ENCODE measurements at places on chromosomes 1 and 21.

GRCh38 chr1:225911191-225912130 is 12.6 kb downstream of the PYCR2 start:
- peak; percentile 36 for DNase-seq

- no peak for DNase-seq
Measured at GRCh38 chr1:41598325-41598724, 113.8 kb upstream of the EDN2 start.

DNA sequence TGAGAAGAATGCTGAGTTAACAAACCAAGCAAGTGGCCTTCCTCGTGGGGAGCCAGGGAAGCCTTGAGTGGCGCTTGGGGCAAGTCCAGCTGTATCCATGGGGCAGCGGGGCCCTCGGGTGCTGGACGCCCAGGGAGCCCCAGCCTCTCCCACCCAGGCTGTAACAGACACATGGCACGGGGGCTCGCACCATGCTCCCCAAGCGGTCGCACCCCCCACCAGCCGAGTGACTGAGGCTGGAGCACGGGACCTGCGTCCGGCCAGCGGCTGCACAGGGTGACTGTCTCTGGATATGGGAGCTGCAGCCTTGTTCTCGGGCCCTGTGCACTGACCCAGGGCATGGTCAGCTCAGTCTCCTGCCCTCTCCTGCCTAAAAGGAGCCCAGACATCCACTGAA is 53.9 kb upstream of the ACTRT2 start:
- DNase-seq, result no peak

DNA sequence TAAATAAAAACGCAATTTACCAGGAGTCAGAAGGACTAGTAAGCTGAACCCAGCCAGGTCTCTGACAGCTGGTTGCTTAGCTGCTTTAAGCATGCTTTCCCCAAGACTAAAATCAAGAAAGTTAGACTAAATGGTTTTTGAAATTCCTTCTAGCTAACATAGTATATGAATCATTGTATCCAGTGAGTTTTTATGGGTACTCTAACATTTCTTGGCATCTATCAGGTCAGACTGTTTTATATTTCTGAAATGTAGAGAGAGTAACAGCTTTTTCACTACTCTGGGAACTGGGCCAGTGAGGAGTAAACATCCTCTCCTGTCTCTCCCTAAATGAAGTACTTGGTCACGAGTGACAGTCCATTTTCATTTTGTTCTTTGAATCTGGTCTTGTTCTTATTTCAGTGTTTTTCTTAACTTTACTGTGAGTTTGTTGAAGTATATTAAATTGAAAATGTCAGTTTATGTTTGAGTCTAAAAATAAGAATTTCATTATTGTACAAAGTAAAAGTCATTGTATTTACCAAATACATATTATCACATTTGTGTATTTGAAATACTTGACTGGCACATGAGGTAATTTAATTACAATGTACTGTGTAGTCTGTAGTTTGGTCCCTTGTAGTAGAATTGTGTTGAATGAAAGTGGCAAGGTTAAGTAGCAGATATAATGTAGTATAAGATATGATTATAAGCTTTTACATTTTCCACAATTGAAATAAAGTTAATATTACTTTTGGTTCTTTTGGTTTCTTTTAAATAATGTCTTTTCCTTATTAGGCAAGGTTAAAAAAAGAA is 47.6 kb downstream of the PKN2 start:
- DNase-seq, result no peak

DNA sequence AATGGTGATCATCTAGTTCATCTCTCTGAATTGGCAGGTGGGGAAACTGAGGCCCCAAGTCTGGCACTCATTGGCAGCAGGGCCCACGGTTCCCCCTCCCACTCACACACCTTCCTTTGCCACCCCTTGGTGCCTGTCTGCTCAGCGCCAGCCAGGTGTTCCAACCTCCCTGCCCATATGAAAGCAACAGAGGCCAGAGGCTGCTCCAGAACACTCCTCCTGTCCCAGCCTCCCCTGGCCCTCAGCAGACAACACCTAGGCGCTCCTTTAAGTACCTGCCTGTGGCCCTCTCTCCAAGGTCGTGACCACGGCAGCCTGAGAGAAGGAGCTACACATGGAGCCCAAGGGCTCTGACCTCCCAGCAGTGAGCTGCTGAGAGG is 362.3 kb upstream of the VAMP3 start:
- DNase-seq, result no peak

DNA sequence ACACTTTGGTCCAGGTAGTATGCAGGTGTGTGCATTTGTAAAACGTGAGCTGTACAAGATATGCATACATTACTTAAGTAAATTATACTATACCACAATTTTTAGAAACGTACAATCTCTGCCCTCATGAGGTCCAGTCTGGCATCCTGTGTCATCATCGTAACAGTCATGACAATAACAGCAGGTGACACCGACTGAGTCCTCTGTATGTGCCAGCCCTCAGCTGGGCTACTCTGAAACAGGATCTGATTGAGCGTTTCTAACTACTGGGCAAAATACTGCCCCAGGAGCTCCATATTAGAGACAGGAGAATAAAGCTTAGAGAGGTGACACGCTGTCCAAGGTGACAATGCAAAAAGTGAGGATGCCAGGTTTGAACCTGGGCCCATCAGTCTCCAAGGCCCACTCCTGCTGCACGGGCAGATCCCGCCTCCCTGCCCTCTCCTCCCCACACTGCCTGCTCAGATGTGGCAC is 47.2 kb upstream of the ECE1 start:
- DNase-seq, result no peak

DNA sequence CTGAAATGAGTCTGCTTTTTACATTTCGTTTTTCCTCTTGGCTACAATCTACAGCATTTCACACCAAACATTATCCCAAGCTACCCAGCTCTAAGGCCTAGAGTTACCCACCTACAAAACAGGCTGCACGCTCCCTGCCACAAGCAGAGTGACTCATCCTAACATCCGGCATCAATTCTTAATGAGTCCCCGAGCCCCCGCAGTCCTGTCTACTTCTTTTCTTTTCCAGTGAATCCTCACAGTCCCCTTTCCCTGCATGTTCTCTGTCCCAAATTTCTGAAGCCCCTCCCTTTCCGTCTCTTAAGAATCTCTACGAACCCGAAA is 650 bp downstream of the PCNX2 start:
- peak; percentile 29 for DNase-seq

- no peak for DNase-seq
Measured at GRCh38 chr21:36656138-36656537, 42.8 kb upstream of the SIM2 start.

DNA sequence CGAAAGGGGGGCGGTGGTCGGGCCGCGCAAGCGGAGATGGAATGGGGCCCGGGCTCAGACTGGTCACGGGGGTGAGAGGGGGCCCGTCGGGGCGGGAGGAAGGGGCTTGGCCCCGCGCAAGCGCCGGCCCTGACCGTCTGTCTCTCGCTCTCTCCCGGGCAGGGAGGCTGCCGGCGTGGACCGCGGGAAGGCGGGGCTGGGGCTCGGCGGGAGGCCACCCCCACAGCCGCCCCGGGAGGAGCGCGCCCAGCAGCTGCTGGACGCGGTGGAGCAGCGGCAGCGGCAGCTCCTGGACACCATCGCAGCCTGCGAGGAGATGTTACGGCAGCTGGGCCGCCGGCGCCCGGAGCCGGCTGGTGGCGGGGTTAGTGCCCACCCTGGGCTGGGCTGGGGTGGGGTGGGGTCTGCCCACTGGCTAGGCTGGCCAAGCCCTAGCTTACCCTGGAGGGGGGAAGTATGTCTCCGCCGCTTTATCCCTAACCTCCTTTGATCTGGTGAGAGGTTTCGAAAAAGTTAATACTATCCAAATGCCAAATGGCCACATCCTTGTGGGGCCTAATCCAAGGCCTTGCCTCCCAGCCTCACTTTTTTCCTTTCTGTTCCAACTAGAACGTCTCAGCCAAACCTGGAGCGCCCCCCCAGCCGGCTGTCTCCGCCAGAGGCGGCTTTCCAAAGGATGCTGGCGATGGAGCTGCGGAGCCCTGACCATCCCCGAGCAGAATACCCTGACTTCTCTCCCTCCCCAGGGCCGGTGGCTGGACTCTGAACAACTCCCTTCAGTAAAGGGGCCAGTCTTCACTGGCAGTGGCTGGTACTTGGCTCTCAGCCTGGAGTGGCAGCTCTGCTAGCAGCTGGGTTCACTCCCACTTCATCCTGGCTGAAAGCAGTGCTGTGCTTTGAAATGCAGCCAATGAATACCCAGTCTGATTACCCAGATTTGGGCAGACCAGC is 636 bp upstream of the YRDC start:
- no peak for DNase-seq

DNA sequence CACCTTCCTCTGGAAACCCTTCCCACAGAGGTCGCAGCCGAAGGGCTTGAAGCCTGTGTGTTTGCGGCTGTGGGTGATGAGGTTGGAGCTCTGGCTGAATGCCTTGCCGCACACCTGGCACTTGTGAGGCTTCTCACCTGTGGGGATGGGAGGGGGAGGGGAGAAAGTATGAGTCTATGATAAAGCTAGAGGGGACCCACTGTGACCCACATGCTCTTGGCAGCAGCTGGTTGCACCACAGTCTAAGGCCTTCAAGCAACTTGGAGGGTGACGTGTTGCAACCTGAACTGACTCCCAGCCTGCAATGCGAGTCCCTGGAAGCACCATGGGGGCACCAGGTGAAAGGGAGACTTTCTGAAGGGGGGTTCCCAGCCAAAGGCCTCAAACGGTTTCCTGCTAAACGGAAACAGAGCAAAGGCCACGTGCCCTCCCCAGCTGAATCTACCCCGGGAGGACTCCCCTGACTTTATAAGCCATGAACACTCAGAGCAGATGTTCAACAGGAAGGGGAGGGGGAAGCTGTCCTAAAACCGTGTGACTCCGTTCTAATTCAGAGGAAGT is 10.6 kb downstream of the GFI1 start:
- DNase-seq, result no peak

DNA sequence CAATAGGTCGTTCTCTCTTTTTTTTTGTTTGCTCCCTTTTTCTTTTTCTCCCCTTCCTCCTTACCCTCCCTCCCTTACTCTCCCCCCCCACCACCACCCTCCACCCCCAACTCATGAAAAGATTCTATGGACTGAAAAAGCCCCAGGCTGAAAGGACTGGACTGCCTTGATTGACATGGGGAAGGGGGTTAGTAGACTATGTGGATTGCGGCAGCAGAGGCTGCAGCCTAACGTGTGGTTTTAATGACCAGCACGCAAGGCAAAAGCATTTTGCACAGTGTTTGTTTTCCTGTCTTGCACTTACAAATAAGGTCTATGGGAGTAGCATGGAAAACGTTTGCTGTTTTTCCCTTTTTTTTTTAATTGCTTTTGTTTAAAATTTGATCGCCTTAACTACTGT is 5.5 kb downstream of the ZBTB18 start:
- DNase-seq, result no peak

- DNase-seq, result no peak
Measured at GRCh38 chr1:66752671-66753371, 562 bp downstream of the DYNLT5 start.

- no peak for DNase-seq
Measured at GRCh38 chr1:15246960-15247614, at the start of gene FHAD1. TSS of gene FHAD1 (plus strand) at chr1:15247223. CDS start at chr1:15251785, 4,562 bp downstream.

DNA sequence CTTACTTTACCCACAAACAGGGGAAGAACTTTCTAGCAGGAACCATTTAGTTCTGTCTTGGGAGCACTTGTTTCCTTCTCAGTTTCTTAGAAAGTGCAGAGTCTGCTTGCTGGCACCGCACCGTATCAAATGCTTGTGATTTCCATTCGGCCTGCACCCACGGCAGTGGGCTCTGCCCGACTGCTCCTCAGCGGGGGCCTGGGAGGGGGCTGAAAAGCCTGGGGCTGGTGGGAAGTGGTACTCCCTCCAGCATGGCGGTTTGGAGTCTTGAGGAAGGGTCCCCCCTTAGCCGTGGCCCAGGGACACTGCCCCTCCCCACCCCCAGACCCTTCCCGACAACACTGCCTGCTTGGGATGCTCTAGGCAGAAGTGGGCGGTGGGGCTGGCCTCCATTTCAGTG is 57.0 kb downstream of the KIF26B start:
- DNase-seq, result no peak

DNA sequence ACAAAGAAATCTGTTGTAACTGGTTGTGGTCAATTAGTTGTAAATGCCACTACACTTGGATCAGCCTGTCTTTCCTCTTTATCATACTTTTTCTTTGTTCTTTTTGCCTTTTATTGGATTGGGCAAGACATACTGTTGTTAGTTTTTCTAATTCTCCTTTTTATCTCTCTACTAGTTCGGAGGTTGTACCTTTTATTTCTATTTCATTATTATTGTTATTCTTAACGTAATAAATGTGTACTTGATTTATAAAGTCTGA is 59.2 kb downstream of the IVNS1ABP start:
- DNase-seq, result no peak

DNA sequence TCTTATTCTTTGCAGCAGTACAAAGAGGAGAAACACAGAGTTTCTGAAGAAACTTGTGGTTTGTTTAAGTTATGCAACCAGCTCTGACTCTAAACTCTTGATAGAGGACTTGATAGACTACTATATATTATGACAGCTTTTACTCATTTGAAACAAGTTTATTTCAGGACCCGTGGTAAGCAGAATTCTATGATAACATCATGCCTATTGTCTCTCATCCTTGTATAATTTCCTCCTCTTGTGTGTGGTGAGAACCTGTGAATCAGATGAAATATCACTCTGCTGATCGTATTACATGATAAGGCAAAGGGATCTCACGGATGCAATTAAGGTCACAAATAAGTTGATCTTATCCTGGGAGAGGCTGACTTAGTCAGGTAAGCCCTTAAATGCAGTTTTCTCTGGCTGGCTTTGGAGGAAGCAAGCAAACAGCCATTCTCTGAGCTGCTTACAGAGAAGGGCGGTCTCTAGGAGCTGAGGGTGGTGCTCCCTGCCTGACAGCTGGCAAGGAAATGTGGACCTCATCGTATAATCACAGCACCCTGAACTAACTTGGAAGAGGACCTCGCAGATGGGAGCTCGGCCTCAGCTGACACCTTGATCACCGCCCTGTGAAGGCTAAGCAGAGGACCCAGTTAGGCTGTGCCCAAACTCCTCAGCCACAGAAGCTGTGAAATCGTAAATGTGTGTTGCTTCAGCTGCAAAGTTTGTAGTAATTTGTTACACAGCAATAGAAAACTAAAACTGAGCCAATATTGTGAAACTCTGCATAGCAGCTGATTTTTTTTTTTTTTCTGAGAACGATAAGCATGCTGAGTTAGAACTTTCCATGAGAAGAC is 151.1 kb upstream of the DPT start:
- no peak for DNase-seq

- no peak for DNase-seq
Measured at GRCh38 chr1:62198781-62199125, 4.1 kb downstream of the L1TD1 start.

DNA sequence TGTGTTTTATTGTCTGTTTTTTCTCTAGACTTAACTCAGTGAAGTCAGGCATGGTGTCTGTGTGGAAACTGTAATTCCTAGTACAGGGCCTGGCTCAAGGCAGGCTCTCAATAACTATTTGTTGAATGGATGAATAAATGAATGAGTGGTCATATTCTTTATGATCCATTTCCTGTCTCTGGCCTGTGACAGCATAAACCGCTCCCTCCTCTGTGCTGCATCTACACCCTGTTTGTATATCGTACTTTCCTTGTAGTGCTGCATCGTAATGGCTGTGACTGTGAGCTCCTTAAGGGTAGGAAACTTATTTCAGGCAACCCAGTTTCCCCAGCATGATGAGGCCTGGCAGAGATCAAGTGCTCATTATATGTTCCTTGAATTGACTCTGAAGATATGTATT is 337.5 kb upstream of the USP24 start:
- DNase-seq, result no peak
